ENCODE measurements at places on chromosomes 5 and 9.

GRCh38 chr9:69044240-69045219 lies 9.0 kb downstream of the FXN start:
- no peak for DNase-seq

- DNase-seq: no peak
These were observed 121.8 kb upstream of the TMEM161B start for GRCh38 chr5:88390481-88390880.

- no peak for DNase-seq
These were observed 928 bp upstream of the PCDHGC4 start for GRCh38 chr5:141483902-141484301.

DNA sequence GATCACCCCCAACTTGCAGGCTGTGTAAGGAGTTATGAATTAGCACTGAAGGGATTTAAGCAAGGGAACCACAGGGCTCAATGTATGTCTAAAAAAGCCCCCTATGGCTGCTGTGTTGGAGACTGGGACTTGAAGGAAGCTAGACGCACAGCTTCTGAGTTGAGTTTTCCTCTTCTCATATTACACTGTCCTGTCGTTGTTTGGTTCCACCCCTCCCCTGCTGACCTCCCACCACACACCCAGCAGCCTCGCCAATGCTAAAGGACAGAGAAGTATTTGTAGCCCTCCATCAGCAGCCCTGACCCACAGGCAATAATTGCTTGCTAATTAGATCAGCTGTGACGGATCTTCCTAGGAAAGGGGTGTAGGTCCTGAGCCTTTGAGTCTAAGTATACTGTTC lies 15.1 kb upstream of the CARTPT start:
- DNase-seq: no peak

DNA sequence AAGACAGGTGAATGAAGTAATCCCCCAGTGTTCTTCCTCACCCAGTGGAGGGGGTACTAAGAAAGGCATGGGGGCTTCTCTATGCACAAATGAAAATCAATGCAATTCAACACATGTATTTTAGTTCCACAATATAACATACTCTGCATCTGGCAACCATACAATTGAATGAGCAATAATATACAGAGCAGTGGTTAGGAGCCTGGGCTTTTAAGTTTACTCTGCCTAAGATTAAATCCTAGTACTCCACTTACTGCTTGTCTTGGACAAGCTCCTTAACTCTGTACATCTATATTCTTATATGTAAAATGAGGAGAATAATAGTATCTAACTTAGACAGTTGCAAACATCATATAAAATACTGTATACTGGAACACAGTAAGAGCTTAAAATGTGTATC lies 195.4 kb upstream of the TRIM32 start:
- DNase-seq: no peak

DNA sequence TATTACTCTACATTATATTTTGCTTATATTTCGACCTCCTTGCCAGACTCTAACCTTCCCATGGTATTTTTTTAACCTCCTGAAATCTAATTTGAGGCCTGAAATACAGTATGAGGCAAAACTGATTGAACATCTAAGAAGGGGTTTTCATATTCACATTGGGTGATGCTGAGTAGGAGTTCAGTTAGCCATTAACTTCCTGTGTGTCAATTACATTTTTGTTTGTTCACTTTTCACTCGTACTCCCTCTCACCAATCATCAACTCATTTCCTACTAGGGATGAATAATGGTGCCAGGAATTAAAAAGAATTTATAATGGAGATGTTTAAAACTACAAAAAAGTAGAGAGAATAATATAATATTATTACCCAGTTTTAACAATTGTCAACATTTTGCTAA lies 27.6 kb upstream of the GLRA1 start:
- DNase-seq: no peak

Measured in hypothalamus (tissue), 51 donors.